ENCODE measurements at places on chromosomes 16 and 17.

DNA sequence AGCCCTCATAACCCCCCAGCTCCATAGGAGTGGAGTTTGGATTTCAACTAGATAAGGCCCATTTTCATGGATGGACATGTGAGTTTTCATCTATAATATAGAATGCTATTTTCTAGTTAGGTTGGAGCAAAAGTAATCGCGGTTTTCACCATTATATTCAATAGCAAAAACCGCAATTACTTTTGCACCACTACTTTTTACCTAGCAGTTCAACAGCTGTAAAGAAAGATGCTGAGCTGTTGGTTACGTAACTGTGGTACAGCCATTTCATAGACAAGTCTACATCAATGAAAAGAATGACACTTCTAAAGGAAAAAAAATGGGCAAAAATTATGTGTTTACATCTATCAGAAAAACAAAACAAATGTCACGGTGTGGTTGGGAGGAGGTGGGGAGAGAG is 507.7 kb downstream of the MAF start:
- no peak for DNase-seq

GRCh38 chr16:72467157-72467759 is 295.3 kb upstream of the PMFBP1 start:
- no peak for DNase-seq

- DNase-seq: no peak
These were observed 509.2 kb upstream of the HSBP1 start for GRCh38 chr16:83298541-83298940.

GRCh38 chr17:53912117-53912516 is 89.4 kb downstream of the KIF2B start:
- no peak for DNase-seq

- no peak for DNase-seq
These were observed 67.5 kb downstream of the GNAO1 start for GRCh38 chr16:56258508-56259424.

DNA sequence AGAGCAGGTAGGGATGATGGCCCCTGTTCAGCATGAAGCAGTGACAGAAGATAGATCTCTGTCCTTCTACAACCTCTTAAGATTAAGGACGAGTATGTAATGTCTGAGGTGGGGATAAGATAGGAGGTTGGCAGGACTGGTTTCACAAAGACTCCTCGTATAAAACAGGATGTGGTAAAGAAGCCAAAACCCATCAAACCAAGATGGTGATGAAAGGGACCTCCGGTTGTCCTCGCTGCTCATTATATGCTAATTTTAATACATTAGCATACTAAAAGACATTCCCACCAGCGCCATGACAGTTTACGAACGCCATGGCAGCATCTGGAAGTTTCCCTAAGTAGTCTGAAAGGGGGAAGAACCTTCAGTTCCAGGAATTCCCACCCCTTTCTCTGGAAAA is 27.3 kb downstream of the MIS12 start:
- DNase-seq: no peak

DNA sequence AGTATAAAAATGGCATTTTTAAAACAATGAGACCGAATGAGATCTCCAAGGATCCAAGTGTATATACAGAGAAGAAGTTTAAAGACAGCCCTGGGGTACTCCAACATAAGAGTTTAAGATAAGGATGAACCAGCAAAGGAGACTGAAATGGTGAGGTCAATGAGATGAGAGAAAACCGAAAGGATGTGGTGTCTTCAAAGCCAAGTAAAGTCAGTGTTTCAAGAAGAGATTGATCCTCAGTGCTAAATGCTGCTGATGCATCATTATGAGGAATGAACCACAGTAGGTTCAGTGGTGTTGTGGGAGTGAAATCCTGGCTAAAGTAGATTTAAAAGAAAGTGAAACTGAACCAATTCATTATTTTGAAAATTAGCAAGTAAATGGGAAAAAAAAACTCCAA is 38.1 kb upstream of the NLK start:
- DNase-seq: no peak

GRCh38 chr16:14641206-14641605 is 8.5 kb downstream of the BFAR start:
- DNase-seq: no peak

Data from GM19239 (cell line).